NT2/D1 (cell line): ENCODE measurements at places on chromosomes 6 and 20.

DNA sequence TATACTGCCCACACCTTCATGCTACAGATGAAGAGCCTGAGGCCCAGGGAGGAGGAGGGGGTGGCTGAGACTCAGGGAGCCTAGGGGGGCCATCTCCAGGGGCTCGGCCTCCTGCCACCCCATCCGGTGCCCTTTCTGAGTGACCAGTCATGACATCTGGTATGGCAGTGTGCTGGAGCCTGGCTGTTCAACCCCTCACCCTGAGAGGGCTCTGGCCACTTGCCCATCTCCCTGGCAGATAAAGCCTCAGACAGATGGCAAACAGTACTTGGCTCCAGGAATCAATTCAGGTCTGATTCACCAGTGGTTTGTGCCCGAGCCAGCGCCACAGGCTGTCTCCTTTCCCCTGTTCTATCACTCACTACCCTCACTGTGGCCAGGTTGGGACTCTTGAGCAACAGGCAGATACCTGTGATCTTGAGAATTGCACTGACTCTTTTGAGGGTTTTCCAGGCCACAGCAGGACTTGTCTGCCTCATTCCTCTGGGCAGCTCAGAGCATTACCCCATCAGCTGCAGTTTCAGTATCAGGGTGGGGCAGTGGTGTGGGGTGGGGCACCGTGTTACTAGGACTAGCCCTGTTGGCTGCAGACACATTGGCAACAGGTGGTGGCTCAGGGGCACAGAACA, 22.8 kb downstream of the SRSF3 start:
- no peak for DNase-seq

GRCh38 chr20:24999568-24999967, 7.0 kb upstream of the APMAP start:
- no peak for DNase-seq

DNA sequence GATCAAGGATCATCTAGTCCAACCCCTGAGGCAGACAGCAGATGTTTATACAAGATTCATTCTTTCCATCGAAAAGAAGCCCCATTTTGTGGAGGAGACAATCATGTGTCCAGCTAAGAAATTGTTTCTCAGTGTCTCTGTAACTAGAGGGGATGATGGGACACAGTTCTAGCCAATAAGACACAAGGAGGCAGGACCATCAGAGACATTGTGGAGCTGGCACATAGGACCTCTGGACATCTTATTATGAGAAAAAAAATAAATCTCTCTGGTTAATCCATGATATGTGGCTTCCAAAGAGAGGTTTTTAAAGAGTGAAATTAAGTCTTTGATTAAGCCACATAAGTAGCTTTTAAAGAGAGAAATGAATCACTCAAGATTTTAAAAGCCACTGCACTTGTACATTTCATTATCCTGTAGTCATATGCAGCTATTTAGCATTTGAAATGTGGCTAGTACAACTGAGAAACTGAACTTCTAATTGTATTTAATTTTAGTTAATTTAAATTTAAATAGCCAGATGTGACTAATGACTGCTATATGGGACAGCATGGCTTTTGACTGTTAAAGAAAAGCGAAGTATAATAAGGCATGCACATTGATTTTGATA, 176.8 kb downstream of the TASP1 start:
- DNase-seq = no peak

DNA sequence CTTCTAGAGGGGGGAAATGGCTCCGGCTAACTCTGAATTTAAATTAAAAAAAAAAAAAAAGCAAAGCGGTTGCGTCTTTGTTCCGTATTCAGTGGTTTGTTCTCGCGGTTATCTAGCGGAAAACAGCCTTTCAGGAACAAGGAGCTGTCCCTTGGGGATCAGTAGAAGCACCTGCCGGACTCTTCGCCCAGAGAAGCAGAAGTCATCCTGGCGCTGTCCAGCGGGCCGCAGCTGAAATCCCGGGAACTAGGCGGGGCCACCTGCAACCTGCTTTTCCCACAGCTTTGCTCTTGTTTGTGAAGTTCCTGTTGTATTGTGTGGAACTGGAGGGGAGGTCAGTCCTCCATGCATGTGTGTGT, 43.9 kb upstream of the GJE1 start:
- DNase-seq = peak; percentile 22

GRCh38 chr6:72976484-72976883, 248.8 kb downstream of the KHDC1L start:
- DNase-seq = no peak

DNA sequence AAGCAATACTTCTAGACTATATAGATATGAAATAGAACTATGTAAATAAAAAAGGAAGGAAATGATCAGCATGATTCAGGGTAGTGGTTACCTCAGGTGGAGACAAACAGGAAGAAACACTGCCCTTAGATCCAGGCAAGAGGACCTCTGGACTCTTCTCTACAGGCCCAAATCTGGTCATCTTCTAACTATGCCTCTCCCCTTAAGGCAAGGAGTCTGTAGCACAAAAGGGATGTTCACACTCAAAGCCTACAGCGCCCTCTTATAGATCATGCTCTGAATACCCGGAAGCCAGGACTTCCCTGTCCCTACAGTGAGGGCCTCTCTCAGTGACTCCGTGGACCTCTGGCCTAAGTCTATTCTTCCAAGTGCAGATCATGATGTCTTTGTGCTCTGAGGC, 30.4 kb upstream of the HIVEP2 start:
- DNase-seq = no peak

DNA sequence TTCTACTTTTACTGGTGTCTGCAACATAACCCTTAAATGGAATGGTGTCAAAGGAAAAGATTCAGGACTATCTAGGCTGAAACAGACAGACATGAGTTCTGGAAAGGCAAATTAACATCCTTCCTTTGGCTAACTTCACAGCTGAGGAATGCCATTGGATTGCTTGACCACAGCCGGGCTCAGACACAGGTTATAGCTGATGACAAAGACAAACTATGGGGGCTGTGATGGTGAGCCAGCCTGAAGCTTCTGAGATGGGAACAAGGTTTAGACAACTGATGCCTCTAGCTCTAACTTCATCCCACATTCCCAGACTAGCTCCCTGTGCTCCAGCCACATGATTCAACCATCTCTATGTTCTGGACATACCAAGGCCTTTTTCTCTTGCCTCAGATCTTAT, 15.3 kb downstream of the POLR1C start:
- no peak for DNase-seq

DNA sequence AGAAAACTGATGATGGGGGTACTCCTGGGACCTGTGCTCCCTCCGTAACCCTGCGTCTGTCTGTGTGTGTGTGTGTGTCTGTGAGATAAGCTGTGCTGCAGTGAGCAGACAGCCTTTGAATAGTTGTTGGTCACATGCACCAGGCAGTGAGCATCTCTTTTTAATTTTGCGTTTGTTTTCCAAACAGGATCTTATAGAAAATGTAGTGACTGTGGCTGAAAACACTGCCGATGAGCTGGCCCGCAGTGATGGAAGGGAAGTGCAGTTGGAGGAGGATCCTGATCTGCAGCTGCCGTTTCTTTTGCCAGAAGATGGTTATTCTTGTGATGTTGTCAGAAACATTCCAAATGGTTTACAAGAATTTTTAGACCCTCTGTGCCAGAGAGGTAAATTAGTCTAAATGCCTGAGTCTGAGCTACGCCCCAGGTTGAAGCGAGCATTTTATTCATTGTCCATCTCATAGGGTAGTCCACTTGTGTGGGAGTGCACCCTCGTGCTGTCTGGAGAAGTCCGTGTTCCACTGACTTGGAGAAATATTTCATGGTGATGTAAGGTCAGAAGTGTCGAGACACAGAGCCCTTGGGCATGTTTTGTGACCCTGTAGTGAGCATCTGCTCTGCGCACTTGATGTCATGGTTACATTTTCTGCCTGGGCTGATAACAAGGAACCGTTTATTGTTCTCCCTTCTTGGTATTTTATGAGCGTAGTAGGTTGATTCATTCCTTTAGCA, 78.8 kb upstream of the KIF25 start:
- no peak for DNase-seq

DNA sequence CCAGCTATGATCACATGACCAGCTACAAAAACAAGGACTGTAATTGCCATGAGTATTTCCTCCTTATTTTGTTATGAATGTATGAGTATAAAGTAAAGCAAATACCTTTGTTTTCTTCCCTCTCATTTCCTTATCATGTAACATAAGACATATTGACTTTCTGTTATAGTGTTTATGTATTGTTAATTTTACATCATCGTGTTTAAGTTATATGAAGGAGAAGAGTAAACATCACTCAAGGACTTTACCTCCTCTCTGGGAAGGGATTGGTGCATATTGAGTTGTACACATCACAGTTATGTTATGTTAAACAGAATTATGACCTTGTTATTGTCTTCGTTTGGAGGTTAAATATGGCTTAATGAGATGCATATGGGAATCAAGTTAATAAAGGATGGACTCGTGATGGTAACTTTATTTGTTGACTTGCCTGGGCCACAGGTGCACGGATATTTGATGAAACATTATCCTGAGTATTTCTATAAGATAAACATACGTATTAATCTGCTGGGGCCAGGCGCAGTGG, 57.3 kb upstream of the CNKSR3 start:
- no peak for DNase-seq

DNA sequence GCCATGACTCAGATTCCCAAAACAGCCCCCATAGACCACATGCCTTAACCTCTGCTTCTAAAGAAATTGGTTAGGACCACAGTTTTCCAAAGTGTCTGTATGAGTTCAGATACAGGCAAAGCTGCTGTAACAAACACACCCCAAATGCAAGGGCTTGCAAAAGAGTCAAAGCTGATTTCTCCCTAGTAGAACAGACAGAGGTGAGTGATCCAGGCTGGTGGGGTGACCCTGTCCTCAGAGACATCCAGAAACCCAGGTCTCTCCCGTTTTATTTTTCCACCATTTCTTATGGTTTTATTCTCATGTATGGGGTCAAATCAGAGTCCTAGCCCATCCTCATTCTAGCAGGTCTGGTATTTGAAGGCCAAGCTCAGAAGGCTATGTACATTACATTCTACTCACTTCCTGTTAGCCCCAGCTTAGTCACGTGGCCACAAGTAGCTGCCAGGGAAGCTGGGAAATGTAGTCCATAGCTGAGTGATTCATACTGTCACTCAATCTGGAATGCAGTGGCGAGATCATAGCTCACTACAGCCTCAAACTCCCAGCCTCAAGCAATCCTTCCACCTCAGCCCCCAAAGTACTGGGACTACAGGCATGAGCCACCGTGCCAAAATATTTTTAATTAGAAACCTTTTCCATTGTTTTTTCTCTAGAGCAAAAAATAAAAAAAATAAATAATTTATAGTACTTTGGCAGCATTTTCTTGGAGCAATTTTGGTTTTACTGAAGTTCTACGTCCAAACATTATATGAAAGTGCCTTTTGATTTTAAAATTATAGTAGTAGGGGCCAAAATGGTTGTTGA, 175.2 kb downstream of the ZMYND8 start:
- peak; percentile 72 for DNase-seq

DNA sequence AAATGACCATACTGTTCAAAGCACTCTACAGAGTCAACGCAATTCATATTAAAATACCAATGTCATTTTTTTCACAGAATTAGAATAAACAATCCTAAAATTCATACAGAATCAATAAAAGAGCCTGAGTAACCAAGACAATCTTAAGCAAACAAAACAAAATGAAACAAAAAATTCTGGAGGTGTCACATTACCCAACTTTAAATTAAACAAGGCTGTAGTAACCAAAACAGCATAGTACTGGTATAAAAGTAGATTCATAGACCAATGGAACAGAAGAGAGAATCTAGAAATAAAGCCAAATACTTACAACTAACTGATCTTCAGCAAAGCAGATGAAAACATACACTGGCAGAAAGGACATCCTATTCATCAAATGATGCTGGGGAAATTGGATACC, 346.9 kb upstream of the JAG1 start:
- DNase-seq = no peak

GRCh38 chr6:57158658-57159057, 13.5 kb upstream of the BAG2 start:
- DNase-seq = no peak

DNA sequence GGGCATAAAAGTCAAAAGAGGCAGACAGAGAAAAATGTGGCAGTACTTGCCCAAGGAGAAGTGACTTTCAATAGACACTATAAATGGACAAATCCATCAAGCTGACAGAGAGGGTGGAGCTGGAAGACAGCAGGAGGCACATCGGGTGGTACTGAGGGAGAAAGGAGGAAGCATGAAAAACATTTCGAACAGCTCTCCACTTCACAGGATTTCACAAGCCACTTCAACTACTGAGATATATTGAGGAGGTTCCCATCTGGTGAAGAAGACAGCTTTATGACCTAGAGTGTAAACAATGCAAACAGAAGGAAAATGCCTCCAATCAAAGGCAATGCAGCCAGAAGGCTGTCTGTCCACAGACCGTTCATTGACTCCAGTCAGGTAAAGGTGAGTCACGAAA, 259.4 kb upstream of the ECI2 start:
- no peak for DNase-seq

GRCh38 chr6:14488180-14488579, 370.6 kb downstream of the CD83 start:
- DNase-seq = no peak
